ENCODE measurements at places on chromosomes 7 and 10. TPM values are rescaled to one million over a fixed set of nuclear protein-coding genes. Genes with fewer than 3 reads are reported as not detected.

GRCh38 chr10:79604294-79604693 lies 6.4 kb upstream of the SFTPA1 start:
- no peaks in the 10 kb centered on the region for H3K4me1 ChIP-seq
- H3K36me3 ChIP-seq = no peaks in the 10 kb centered on the region
- no peak overlapping the region for H3K27ac ChIP-seq
- no peak overlapping the region for H3K4me3 ChIP-seq

DNA sequence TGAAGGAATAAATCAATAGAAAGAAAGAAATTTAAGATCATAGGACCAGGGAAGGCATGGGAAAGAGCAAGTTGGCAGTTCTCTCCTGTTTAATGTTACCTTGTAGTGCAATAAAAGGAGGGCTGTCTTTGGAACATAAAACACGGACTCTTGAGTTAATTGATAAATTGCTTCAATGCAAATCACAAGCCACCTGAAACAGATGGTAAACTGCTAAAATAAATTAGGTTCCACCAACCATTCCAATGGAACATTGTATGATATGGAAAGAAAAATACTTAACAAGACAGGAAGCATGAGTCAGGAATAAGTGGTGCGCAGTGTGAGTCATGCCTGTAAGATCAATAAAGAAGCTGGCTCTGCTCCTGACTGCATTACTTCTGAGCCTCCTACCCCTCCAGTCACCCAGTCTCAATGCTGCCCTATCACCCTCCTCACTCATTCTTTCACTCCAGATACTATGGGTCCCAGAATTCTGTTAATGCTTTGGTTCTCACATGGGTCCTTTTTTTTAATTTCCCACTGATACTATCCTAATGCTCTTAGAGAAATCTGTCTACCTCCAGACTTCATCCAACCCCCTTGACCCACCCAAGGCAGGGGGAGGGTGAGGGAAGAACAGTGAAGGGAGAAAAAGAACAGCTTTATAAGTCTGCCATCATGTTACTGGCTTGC lies 78.9 kb downstream of the LRRC17 start:
- no peaks in the 10 kb centered on the region for H3K27me3 ChIP-seq
- H3K36me3 ChIP-seq = no peaks in the 10 kb centered on the region
- no peak overlapping the region for H3K4me3 ChIP-seq
- peak; percentile 60 for DNase-seq
- H3K4me1 ChIP-seq = peaks cover 34% of the 10 kb centered on the region

The FZD8 gene
- polyA plus RNA-seq = 3.7 TPM

DNA sequence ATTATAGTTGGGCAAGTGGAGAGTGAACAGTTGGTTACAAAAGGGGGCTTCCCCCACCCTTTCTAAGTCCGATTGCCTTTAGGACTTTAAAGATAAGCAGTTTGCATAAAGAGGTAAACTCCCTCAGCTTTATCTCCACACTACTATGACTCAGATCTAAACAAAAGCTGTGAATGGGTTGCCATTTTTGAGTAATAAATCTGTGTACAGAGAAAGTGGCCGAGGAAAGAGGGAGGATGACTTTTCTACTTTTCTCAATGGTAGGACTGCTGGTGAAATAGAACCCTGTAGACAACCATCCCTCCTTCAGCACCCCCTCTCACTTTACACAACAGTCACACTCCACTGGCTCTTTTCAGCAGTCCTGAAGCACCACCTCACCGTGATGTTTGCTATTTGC lies 71.2 kb downstream of the DNMBP start:
- no peak overlapping the region for H3K4me3 ChIP-seq
- DNase-seq = no peak
- no peaks in the 10 kb centered on the region for H3K36me3 ChIP-seq

DNA sequence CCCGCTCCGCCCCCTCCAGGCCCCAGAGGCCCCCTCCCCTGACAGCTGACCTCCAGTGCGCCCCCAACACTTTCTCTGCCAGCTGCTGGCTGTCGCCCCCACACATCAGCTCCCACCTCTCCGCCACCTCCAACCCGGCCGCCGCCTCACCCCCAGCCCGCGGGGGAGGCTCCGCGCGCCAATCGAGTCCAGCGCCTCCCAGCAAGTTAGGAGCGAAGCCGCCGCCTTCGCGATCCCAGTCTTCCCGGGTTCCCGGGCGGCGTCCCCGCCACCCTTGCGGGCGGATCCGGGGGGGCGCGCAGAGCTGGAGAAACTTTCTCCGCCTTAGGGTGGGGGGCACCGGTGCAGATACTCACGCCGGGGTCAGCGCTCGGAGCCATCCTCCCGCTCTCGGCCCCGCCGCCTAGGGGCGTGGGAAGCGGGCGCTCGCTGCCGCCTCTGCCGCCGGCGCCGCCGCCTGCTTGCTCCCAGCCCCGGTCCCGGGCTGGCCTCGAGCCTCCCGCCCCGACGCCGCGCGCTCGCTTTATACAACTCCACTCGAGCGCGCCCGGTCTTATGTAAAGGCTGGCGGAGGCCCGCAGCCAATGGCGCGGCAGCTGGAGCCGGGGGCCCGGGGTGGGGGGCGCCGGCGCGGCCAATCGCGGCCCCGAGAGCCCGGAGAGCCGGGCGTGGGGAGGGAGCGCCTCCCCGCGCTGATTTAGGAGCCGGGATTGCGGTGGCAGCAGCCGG lies at the start of gene CRTAC1:
Gene CRTAC1 (minus strand): TSS at position 529 of the 729 bp plus-strand sequence. CDS start 149 bp downstream, at position 380.
- H3K4me3 ChIP-seq = peak within 1 kb of the TSS; percentile 20
- peak; percentile 78 for DNase-seq
- H3K4me1 ChIP-seq = peaks cover 11% of the 10 kb centered on the region

The LMOD2 gene
- polyA plus RNA-seq = not detected

DNA sequence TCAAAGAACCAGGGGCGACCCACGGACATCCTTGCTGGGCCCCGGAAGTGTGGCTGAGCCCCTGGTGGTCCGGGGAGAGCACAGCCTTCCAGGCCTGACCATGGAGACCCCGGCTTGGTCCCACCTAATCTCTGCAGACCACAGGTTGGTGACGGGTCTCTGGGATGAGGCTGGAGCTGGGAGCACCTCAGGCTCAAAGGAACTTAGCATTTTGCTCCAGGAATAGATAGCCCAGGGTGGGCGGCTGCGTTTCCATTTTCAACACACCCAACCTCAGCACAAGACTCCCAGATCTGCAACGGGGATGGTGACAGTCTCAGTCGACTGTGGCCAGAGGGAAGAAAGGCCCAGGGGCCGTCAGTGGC lies 58.5 kb downstream of the FOXL3 start:
- H3K4me3 ChIP-seq = no peak overlapping the region
- peaks cover 7% of the 10 kb centered on the region for H3K4me1 ChIP-seq
- no peak for DNase-seq
